ENCODE measurements at places on chromosomes 4 and X. TPM values are rescaled to one million over a fixed set of nuclear protein-coding genes. Genes with fewer than 3 reads are reported as not detected.

DNA sequence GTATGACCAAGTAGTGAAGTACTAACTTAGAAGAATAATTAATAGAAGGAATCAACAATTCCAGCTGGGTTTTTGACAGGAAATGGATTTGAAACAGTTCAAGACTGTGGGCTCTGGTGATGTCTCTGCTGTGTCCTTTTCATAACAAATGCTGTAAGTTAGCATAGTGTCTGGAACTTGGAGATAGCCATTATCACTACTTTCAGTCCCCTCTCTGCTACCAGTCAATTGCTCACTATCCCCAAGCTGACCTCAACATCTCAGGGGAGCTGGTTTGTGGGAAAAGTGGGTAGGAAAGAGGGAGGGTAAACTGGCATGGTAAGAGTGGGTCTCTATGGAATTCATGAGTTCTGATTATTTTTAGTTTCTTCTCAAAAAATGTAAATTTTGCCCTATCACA lies 231.4 kb upstream of the MID1 start:
- H3K4me3 ChIP-seq: no peak overlapping the region
- no peaks in the 10 kb centered on the region for H3K4me1 ChIP-seq
- DNase-seq: no peak
- no peak overlapping the region for H3K27ac ChIP-seq
- no peaks in the 10 kb centered on the region for H3K27me3 ChIP-seq
- H3K36me3 ChIP-seq: no peaks in the 10 kb centered on the region

GRCh38 chr4:144298519-144298918 lies 158.0 kb upstream of the GYPA start:
- H3K4me3 ChIP-seq: no peak overlapping the region
- H3K4me1 ChIP-seq: no peaks in the 10 kb centered on the region
- no peak overlapping the region for H3K27ac ChIP-seq
- H3K27me3 ChIP-seq: no peaks in the 10 kb centered on the region
- DNase-seq: no peak
- no peaks in the 10 kb centered on the region for H3K36me3 ChIP-seq

GRCh38 chr4:108662629-108663028 lies 12.2 kb downstream of the OSTC start:
- H3K36me3 ChIP-seq: peaks cover 89% of the 10 kb centered on the region
- H3K4me3 ChIP-seq: no peak overlapping the region
- H3K27me3 ChIP-seq: no peaks in the 10 kb centered on the region
- no peak overlapping the region for H3K27ac ChIP-seq

GRCh38 chrX:2311501-2311900 lies 189.3 kb downstream of the DHRSX start:
- DNase-seq: no peak
- no peaks in the 10 kb centered on the region for H3K36me3 ChIP-seq
- no peak overlapping the region for H3K27ac ChIP-seq
- H3K4me3 ChIP-seq: no peak overlapping the region
- H3K27me3 ChIP-seq: no peaks in the 10 kb centered on the region

GRCh38 chr4:173252024-173252935 lies 81.9 kb downstream of the HMGB2 start:
- no peak overlapping the region for H3K27ac ChIP-seq
- no peak for DNase-seq
- no peaks in the 10 kb centered on the region for H3K36me3 ChIP-seq
- no peaks in the 10 kb centered on the region for H3K27me3 ChIP-seq

DNA sequence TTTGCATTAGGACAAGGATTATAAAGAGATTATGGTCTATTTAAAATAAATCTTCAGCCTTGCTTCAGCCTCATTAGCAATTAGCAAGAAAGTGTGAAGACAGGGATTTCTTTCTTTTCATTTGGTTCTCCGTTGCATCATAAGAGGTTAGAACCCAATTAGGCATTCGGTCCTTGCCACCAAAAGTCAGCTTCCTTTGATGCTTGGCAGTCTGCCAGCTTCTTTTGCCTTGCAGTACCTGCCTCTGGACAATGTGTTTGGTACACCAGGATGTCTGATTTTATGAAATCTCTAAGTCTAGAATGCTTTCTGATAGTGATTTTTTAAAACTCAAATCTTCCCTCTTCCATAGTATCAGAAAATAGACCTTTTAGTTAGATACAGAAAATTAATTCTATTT lies 12.4 kb downstream of the SMIM20 start:
- H3K4me1 ChIP-seq: peaks cover 46% of the 10 kb centered on the region
- no peak for DNase-seq
- H3K27me3 ChIP-seq: no peaks in the 10 kb centered on the region
- no peak overlapping the region for H3K4me3 ChIP-seq
- H3K27ac ChIP-seq: no peak overlapping the region
- no peaks in the 10 kb centered on the region for H3K36me3 ChIP-seq

- H3K4me3 ChIP-seq: no peak overlapping the region
- H3K4me1 ChIP-seq: peaks cover 6% of the 10 kb centered on the region
- no peak overlapping the region for H3K27ac ChIP-seq
- no peaks in the 10 kb centered on the region for H3K36me3 ChIP-seq
- DNase-seq: no peak
- peaks cover 48% of the 10 kb centered on the region for H3K27me3 ChIP-seq
These were observed 12.0 kb upstream of the NAT8L start for GRCh38 chr4:2047031-2047660.

DNA sequence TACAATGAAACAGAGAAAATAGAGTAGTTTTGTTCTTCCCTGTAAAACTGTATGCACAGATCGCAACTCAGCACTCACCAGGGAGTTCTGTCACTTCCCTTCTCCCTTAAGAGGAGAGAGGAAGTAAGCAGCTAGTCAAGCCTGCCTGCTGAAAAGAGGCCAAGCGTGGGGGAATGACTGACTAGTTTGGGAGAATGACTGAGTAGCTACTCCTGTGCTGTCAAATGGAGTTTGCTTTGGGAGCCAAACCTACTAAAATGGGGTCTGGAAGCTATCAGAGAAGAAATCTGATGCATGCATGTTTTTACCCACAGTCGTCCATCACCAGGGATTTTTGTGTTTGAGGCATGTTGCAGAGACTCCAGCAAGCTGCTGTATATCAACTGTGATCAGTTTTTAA lies 54.6 kb upstream of the LHFPL1 start:
- H3K36me3 ChIP-seq: no peaks in the 10 kb centered on the region
- no peak overlapping the region for H3K27ac ChIP-seq
- no peaks in the 10 kb centered on the region for H3K4me1 ChIP-seq
- no peak overlapping the region for H3K4me3 ChIP-seq
- H3K27me3 ChIP-seq: no peaks in the 10 kb centered on the region
- no peak for DNase-seq

DNA sequence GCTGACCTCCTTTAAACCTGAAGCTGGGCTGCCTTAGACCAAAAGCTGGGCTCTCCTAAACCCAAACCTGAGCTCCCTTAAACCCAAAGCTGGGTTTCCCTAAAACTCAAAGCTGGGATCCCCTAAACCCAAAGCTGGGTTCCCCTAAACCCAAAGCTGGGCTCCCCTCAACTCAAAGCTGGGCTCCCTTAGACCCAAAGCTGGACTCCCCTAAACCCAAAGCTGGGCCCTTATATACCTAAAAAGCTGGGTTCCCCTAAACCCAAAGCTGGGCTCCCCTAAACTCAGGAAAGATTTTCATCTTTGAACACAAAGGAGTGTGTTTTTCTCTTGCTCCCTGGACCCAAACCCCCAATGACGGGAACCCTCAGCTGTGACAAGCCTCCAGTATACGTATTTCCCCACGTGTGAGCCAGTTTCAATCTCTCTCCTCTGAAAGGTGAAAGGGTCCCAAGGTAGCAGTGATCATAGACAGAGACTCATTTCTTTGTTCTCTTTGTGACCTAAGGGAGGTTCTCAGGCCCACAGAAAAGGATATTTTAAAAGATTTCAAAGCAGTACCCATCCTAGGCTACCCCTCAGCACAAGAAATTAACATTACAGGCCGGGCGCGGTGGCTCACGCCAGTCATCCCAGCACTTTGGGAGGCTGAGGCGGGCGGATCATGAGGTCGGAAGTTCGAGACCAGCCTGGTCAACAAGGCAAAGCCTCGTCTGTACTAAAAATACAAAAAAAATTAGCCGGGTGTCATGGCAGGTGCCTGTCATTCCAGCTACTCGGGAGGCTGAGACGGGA lies 31.3 kb upstream of the ASMTL start:
- DNase-seq: no peak
- H3K4me1 ChIP-seq: peaks cover 12% of the 10 kb centered on the region
- H3K27me3 ChIP-seq: no peaks in the 10 kb centered on the region
- no peaks in the 10 kb centered on the region for H3K36me3 ChIP-seq

DNA sequence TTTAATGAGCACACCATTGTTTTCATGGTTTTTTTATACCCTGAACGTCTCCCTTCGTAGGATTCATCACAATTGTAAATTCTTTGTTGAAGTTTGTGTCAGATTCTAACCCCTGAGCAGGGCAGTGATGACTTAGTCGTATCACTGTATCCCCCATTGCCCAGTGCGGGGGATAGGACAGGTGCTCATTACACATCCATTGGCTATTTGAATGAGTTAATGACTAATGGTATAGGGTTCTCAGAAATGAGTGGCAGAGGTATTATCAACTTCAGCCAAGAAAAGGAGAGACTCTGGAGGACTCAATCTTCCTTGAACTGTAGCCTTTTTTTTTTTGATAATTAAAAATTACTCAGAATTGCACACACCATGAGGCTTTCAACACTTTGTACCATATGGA lies 64.6 kb downstream of the SYNPO2 start:
- DNase-seq: no peak
- no peaks in the 10 kb centered on the region for H3K36me3 ChIP-seq
- H3K4me1 ChIP-seq: no peaks in the 10 kb centered on the region
- no peaks in the 10 kb centered on the region for H3K27me3 ChIP-seq
- no peak overlapping the region for H3K4me3 ChIP-seq

Gene TSC22D3
- 350 TPM for total RNA-seq

Gene DGAT2L6
- total RNA-seq: not detected

Data from lower lobe of right lung (tissue), 2 donors.